Activated T-cell treated with anti-CD3 and anti-CD28 coated beads for 1 hour (primary cell): ENCODE measurements at places on chromosomes 2 and 18.

DNA sequence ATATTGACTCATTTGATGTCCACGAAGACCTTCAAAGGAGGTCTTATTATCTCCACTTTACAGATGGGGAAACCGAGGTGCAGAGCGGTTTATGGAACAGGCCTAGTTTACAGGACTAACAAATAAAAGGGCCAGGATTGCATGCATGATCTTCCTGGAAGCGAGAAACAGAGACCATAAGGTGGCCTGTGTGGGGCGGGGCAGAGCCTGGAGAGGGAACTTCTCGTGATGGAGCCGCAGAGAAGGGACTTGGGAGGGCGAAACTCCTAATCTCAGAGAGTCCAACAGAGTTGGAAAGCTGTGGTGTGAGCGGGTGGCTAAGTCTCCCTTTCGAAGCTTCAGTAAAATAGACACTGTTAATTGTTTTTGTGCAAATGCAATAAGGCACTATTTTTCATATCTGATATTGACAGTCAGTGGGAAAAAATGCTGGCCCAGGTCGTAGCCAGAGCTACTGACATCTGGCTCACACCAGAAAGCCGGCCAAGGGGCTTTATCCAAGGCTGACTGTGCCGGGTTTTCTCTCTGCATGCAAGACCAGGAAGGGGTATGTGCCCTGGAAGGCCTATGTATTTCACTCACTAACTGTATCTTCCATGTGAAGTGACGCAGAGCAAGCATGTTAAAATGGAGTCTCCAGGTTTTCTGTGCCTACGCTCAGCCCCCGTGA is 4.5 kb downstream of the INPP5D start:
- no peak for DNase-seq

DNA sequence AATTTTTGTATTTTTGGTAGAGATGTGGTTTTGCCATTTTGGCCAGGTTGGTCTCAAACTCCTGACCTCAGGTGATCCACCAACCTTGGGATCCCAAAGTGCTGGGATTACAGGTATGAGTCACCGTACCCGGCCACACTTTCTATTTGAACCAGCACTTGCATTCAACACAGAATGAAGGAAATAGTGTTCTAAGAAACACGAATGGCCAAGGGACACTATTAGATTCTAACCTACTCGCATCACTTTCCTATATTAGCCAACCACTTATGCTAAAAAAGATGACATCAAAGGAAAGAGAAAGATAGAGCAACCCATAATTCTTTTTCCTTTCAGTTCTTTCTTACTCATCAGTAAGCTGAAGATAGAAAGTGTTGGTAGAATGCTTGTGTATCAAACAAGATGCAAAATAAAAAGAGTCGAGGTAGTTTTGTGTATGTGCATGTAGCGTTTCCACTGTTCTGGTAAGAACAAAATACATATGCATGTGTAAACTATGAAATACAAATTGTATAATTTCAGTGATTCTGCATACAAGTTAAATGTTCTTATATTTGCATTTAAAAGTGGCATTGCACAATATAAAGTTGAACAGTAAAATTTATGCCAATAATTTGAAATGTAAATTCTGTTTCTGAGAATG is 247.6 kb downstream of the CDCA7 start:
- no peak for DNase-seq

- DNase-seq, result no peak
These were observed 478.8 kb downstream of the ADCYAP1 start for GRCh38 chr18:1383465-1383864.

DNA sequence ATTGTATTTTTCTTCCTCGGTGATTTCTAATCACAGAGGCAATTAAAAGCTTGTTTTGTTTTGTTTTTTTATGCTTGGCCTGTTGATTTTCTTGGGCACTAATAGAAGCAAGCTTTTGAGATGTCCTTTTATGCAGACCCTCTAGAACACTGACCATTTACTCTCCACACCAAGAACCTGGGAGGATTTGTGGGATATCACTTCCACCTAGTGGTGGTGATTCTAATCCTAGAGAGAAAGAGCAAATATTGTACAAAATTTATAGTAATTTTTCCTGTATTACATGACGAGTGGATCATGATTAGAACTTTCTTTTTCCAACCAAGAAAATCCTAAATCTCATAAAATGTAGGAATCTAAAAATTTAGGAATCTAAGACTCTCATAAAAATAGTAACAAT is 23.4 kb downstream of the NEMP2 start:
- DNase-seq, result no peak

DNA sequence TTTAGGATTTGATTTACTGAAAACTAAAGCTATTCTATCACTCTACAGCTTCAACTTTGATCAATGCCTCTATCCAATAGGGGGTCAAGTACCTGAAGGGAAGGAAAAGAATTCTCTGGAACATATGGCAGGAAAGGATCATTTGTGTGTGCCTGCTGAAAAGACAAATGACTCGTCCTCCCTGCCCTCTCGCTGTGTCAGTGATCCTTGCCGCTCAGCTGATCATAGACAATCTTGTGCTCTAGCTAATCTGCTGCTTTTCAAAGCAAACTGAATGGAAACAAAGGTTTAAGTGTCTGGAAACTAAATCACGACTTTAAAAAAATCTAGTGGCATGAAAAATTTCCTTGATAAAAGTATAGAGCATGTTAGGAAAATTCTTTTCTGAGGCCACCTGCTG is 75.6 kb upstream of the CPO start:
- no peak for DNase-seq

DNA sequence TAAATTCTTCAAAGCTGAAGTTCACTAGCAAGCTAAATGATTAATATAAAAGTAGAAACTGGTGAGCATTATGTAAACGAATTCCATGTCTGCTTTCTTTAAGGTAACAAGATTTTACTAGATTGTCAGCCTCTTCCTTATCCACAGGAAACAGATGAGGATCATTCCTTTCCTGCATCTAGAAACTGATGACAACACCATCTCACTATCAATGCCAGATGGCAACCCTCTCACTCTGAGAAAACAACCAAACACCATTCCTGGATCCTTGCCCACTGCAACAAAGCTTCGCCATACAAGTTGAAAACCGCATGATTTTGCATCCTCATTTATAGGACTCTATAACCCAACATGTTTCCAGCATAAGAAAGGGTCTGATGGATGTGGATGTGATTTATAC is 122.9 kb downstream of the ZNF521 start:
- DNase-seq, result no peak

DNA sequence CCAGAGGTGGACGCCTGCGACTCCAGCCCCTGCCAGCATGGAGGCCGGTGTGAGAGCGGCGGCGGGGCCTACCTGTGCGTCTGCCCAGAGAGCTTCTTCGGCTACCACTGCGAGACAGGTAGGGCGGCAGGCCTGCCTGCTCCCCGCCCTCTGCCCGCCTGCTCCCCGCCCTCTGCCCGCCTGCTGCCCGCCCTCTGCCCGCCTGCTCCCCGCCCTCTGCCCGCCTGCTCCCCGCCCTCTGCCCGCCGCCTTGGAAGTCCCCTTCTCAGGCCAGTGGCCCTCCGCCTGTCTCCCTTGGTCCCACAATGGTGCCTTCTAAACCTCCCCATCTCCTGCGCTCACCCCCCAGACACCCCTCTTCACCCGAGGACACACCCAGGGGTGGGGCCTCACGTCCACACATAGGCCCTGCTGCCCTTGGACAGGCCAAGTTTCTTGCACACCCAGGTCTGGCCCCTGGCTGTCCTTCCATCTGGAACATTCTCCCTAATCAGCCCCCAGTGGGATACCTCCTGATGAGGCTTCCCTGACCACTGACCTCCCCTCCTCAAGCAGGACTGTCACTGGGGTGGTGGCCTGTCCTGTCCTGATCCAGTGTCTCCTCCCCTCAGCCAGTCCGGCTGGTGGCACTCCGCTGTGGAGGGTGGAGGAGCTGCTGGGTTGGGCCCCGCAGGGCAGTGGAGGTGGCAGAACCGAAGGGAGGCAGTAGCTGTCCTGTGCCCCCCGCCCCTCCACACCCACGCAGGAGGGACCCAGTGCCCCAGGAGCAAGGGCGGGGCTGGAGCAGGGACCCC is 37.9 kb downstream of the MTERF4 start:
- peak; percentile 16 for DNase-seq

GRCh38 chr2:36675579-36676282 is 20.8 kb upstream of the VIT start:
- no peak for DNase-seq

DNA sequence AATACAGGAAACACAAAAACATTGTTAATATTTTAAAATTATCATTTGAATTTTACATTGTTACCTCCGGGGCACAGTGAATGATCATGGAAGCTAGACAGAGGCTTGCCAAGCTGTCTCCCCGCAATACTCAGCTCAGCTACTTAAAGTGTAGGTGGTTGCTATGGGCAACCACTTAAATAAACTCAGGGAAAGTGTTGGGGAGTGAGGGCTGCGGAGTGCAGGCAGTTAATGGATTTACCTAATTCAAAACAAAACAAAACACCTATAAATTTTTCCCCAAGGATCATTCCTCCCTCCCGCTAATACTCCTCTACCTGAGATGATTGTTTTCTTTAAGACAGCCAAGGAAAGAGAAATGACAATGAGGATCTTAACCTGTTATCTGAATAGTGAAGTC is 349.5 kb downstream of the TGIF1 start:
- no peak for DNase-seq

- no peak for DNase-seq
These were observed 201.5 kb upstream of the SLC35G4 start for GRCh38 chr18:11407940-11408339.

DNA sequence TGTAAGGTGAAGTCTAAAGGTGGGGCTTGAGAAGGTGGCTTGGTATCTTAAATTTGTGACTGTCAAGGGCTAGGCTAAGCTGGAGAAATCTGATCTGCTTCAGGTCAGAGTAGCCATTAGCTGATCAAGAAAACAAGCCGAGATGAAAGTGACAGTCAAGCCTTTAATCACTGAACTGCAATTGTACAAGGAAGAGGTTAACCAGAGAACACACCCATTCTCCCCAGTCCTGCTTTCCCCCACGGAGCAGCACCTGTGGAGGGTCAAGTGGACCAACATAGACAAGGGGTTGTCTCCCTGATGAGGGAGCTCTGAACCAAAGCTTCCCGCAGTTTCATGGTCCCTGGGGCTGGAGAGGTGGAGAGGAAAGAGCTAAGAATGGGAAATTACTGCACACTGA is 901.2 kb downstream of the DCC start:
- DNase-seq, result no peak

- DNase-seq, result no peak
These were observed 21.0 kb downstream of the AGAP1 start for GRCh38 chr2:235514627-235515363.

- DNase-seq, result no peak
These were observed 238.2 kb downstream of the LDLRAD4 start for GRCh38 chr18:13456736-13457271.

GRCh38 chr2:46072101-46072820 is 224.9 kb upstream of the EPAS1 start:
- DNase-seq, result no peak
